CD4-positive, alpha-beta T cell treated with Interleukin-17A for 1 hour (primary cell): ENCODE measurements at places on chromosomes 1 and 21.

DNA sequence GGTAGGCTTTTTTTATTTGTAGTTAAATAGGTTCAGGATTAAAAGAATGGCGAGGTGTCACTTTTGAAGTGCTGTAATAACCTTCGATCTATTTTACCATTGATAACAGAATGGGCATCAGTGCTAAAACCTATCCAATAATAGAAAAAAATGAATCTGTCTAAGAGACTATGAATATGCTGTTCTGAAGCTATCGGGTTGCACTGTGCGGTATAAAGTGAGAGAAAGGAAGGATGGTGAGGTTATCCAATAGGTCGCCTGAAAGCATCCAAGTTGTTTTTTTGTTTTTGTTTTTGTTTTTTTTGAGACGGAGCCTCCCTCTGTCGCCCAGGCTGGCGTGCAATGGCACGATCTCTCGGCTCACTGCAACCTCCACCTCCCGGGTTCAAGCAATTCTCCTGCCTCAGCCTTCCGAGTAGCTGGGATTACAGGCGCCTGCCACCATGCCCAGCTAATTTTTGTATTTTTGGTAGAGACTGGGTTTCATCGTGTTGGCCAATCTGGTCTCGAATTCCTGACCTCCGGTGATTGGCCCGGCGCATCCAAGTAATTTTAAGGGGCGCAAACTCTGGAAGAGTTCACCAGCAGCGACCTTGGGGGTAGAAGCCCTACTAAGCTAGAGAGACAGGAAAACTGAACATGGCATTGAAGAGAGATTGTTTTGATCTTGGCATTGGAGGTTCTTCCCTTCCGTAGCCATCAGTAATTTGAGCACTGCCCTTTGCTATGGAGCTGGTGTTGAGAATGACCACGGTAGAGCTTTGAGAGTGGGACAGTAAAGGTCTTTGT lies 8.7 kb upstream of the MDM4 start:
- DNase-seq: peak; percentile 58

GRCh38 chr1:212847549-212847948 lies at the start of gene SPATA45:
TSS of gene SPATA45 (minus strand) at chr1:212847649. CDS start at chr1:212836149, 11,500 bp downstream.
- DNase-seq: no peak

DNA sequence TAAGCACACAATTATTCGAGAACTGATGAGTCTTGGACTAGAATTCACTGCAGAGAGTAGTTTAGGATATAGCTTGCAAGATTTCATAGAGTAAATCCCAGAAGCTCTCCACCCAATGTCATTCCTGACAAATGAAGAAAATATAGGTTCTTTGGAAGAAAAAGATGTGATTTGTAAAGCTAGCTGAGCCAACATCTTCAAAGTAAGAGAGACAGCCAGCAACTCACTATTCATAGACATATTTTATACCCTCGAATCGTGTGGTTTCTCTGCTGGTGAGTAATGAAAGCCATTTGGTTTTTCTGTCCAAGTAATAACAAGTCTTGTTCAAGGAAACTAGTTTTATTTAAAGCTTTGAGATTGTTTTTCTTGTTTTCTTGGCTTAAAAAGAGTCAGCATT lies 165.7 kb upstream of the SYT6 start:
- no peak for DNase-seq

- DNase-seq: no peak
These were observed 60.1 kb upstream of the PTGS2 start for GRCh38 chr1:186740324-186740723.

DNA sequence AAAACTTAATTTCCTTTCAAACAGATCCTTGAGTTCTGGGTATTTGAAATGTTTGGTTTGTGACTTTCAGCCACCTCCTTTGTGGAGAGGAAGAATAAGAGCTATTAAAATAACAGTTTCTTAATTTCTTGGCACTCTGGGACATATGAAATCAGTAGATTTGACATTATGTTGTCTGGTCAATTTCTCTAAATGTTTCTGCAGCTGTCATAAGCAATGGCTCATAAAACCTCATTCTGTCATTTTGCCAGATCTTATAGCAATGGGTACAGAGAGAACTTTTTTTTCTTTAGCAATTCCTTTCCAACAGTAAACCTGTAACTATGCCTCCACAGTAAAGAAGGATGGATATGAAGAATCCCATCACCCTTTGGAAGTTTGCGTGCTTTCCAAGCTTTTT lies 52.6 kb downstream of the LAMC1 start:
- DNase-seq: no peak

DNA sequence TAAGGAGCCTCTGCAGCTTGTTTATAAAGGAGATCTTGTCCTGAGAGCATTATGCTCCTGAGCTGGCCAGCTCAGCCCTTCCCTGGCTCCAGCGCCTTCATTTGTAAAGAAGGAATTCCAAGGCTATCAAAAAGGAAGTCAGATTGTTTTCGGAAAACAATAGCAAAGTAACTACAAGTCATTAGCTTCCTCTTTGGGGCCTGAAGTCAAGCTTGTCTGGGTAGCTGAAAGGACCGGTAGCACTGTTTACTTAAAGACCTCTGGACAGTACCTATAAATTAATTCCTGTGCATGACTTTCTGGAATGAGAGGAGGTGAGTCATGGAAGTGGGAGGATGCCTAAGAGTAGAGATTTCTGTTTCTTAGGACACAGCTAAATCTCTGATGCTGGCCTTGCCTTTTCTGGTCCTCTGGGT lies 20.7 kb upstream of the GJA5 start:
- no peak for DNase-seq

DNA sequence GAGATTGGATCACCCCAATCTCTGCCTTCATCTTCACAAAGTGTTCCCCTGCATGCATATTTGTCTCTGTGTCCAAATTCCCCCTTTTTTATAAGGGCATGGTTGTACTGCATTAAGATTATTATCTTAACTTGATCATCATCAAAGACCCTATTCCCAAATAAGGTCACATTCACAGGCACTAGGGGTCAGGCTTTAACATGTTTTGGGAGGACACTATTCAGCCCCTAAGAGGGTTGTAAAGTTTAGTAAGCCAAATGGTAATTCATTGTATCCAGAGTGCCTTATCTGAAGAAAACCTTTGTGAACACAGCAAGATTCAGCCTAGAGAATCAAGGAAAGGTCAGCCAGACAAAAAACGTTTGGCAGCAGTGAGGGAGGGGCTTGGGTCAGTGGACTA lies 317.6 kb upstream of the PLD5 start:
- DNase-seq: no peak

- peak; percentile 94 for DNase-seq
These were observed at the start of the genes EIF3I and TMEM234 for GRCh38 chr1:32221980-32222755. TSS of gene EIF3I (plus strand) at chr1:32222407. CDS start at chr1:32222442, 35 bp downstream. TSS of gene TMEM234 (minus strand) at chr1:32222353. CDS start at chr1:32222322, 31 bp downstream.

DNA sequence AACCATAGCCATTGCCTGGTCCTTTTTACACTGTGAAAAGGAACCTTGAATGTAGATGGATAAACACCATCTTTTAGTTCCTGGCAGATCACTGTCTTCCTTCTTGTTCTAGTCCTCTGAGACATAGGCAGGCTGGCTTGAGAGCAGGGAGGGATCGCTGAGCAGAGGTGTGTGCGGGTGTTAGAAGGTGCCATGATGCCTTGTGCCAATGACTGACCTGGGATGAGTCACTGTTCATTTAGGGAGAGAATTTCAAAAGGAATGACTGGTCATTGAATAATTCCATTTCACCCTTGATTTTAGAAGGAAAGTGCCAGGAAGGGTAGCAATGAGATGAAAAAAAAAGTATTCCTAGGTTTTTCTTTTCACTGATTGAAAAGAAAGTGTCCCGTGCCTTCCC lies 383.9 kb downstream of the KIF26B start:
- no peak for DNase-seq

GRCh38 chr1:178751046-178751445 lies 26.0 kb downstream of the RALGPS2 start:
- DNase-seq: no peak
